ENCODE measurements at places on chromosomes 7 and 10. TPM values are rescaled to one million over a fixed set of nuclear protein-coding genes. Genes with fewer than 3 reads are reported as not detected.

Gene FRA10AC1
- 4.9 TPM for total RNA-seq

Gene SLIT1
- 0.12 TPM for total RNA-seq

DNA sequence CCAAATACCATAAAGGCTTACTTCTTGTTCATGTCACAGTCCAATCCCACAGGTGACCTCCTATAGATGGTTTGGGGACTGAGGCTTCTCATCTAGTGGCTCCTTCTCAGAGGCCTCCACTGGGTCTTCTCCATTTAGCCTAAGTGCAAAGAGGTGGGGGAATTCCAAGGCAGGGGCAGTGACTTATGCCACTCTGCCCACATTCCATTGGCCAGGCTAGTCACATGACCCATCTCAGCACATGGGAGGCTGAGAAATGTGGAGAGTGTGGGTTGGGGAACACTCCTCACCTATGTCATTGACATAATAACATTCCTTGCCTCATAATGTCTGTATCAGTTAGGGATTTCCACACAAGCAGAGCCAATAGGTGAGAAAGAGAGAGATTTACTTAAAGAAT, 104.3 kb upstream of the PLXNA4 start:
- DNase-seq = no peak

- peak; percentile 22 for DNase-seq
These were observed 10.6 kb downstream of the LRIT2 start for GRCh38 chr10:84214612-84215235.

DNA sequence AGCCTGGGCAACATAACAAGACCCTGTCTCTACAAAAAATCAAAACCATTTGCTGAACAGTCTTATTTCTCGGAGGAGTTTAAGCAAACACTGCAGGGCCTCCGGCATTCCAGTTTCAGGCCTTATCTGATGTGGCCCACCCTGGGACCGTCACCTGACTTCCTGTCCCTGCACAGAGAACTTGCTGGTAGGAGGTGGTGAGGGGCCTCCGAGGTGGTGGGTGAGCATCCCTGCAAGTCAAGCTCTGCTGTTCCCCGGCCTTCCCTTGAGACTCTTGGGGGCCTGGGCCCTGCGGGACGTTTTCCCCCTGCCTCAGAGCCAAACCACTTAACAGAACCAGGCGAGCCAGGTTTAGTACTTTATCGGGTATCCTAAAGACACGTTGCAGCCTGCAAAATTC, 44.5 kb upstream of the AP5Z1 start:
- no peak for DNase-seq

Gene SCIN
- not detected for total RNA-seq

GRCh38 chr10:11170993-11171851, 153.6 kb downstream of the CELF2 start:
- DNase-seq = no peak

Gene EPHB6
- total RNA-seq = not detected

Gene EIF5AL1
- 0.12 TPM for total RNA-seq

GRCh38 chr10:98478430-98479222, 31.9 kb upstream of the HPS1 start:
- DNase-seq = peak; percentile 17

Gene CRHR2
- not detected for total RNA-seq

Data from RPMI7951 (cell line).